ENCODE measurements at places on chromosomes 13 and 19.

GRCh38 chr19:23273022-23273589 lies 22.9 kb upstream of the ZNF724 start:
- no peak for DNase-seq

- DNase-seq = no peak
These were observed 87.3 kb upstream of the ABCC4 start for GRCh38 chr13:95388420-95389079.

DNA sequence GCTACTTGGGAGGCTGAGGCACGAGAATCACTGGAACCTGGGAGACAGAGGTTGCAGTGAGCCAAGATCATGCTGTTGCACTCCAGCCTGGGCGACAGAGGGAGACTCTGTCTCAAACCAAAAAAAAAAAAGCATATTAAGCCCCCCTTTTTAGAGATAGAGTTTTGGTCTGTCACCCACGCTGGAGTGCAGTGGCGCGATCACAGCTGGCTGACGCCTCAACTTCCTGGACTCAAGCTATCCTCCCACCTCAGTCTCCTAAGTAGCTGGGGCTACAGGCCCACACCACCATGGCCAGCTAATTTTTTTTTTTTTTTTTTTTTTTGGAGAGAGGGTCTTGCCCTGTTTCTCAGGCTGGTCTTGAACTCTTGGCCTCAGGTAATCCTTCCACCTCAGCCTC lies 34.2 kb upstream of the MAP3K10 start:
- DNase-seq = no peak

DNA sequence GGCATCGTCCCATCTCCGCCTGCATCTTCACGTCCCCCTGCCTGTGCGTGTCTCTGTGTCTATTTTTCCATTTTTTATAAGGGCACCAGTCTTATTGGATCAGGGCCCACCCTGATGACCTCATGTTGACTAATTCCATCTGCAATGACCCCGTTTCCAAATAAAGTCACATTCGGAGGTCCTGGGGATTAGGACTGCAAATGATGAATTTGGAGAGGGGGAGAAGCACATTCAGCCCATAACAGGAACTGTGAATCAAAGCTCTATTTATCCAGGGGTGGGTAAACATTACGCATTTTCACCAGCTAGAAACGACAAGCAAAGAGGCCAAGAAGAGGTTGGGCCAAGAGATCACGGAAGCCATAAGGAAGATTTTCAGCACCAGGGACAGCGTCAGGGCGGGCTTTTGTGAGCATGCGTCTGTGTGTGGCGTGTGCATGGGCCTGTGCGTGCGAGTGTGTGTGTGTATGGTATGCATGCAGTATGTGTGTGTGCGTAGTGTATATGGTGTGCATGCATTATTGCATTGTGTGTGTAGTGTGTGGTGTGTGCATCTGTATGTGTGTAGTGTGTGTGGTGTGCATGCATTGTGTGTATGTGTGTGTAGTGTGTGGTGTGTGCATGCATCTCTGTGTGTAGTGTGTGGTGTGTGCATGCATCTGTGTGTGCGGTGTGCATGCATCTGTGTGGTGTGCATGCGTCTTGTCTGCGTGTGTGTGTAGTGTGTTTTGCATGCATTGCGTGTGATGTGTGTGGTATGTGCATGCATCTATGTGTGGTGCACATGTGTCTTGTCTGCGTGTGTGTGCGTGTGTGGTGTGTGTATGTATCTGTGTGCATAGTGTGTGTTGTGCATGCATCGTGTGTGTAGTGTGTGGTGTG lies 19.6 kb downstream of the CELF5 start:
- peak; percentile 58 for DNase-seq

DNA sequence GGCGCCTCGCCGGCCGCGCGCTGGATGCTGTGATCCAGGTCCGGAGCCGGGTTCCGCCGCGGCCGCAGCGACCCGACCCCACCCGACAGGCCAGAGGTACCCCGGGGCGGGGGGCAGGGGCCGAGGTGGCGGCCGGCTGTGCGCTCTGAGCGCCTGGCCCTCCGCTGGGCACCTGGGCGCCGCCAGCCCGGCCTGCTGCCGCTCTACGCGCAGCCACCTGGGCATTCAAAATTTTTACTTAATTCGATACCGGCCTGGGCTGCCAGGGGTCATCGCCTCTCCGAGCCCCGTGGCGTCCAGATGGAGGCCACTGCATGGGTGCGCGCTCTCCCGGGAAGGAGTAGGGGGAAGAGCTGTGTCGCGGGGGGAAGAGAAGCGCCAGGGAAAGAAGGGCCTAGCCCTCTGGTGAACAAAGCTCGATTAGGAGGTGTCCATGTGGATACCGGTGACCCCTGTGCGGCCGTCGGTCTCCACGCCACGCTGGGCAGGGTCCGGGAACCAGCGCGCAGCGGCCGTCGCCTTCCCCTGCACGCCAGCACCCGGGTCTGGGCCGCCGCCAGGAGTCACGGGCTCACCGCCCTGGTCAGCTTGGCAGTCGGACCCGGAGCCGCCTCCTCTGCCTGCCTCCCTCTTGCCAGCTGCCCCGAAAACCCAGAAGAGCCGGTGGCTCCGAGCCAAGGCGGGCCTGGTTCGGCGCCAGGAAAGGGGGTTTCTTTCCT lies 666 bp downstream of the BIVM start:
- DNase-seq = peak; percentile 11

DNA sequence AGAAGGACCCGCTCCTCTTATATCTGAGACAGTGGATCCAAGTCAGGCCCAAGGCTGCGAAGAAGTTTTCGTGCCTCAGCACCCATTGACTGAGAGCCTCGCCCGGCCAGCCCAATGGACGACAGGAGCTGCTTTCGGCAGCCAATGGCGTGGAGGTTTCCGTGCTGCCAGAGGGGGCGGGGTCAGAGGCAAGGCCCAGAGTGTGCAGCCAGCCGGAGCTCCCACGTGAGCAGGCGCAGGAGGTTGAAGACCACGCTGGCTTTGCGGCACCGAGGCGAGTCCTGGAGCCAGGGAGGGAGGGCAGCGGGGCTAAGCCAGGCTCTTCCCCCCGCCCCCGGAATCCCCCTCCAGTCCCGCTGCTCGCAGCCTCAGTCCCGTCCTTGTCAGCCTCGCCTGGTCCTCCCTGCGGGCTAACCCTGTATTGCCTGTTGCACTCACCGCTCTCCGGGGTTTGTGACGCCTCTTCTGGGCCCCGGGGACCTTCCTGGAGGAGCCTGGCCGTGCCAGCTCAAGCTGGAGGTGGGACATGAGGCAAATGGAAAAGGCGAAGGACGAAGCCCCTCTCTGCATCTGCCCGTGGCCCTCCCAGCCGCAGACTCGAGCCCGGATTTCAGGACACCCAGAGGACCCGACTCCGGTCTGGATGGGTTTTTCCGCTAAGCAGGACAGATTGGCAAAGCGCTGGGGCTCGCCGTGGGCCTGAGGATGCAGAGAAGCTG lies 1.5 kb downstream of the IFNL4 start:
- DNase-seq = no peak

DNA sequence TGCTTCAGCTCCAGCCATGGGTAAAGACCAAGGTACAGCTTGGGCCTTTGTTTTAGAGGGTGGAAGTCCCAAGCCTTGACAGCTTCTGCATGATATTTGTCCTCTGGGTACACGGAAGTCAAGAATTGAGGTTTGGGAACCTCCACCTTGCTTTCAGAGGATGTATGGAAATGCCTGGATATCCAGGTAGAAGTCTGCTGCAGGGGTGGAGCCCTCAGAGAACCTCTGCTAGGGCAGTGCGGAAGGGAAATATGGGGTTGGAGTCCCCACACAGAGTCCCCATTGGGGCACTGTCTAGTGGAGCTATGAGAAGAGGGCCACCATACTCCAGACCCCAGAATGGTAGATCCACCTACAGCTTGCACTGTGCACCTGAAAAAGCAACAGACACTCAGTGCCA lies 23.0 kb upstream of the MYO16 start:
- DNase-seq = no peak

DNA sequence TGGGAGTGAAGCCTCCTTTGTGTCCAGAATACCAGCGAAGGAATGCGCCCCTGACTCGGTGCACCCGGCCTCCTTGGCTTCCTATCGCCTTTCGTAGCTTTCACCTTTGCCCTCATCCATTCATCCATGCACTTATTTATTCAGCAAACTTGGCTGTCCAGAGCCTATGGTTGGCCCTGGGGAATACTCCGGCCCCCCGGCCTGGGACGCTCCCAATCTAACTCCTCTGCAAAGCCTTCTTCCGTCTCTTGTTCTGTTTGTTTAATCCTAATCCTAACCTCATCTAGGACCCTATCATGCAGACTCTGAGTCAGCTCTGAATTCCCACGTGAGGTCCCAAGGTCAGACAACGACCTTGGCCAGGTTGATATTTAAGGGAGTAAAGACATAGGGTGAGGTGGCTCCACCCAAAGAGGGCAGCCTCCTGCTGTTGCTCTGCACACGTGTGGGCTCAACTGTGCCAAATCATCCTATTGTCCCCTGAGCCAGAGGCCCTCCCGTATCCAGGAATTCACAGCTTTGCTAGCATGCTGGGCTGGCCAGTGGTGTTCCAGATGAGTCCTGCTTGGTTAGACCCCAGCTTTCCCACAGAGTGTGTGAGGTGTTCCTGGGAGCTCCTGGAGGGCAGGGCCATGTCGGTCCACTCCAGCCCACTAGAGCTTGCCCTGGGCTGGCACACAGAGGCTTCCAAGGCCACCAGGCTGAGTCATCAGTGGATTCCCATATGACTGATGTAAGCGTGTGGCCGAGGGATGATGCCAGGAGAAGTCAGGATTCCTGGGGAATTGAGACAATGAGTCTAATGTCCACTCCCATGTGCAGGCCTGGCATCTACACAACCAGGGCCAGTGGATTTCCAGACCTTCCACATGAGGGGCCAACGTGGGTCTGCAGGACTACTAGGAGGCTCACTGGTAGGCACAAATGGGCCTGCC lies 6.5 kb upstream of the CCNE1 start:
- no peak for DNase-seq

DNA sequence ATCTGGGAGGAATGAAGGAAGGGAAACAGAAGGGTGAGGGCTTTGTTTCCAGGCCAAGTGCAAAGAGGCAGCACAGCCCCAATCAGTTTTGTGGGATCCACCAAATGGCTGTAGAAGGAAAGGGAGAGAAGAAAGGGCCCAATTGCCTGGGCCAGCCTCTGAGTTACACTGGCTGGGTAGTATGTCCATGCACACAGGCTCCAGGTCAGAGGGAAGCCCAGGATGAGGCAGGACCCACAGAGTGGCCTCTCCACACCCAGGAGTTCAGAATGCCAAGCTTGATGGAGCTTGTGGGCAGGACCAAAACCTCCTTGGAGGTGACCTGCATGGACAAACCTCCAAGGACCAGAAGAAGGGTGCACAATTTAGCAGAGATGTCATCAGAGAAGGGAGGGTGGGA lies 178.2 kb upstream of the TSHZ3 start:
- no peak for DNase-seq

- DNase-seq = no peak
These were observed 7.6 kb downstream of the F2RL3 start for GRCh38 chr19:16896146-16897028.

DNA sequence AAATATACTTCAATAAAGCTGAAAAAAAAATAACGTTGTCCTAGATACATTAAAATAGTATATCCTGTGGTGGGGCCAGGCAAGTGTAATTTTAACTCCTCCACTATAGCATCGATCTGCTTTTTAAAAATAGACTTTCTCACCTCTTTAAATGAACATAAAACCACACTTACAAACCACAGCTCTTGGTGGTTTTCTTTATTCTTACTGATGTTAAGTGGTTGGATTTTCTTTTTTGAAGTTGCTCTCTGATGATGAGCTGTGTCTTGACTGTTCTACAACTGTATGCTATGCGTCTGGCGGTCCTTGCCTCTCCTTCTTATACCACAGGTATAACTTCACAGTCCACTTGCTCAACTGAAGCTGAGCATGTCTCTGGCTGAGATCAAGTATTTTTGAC lies 721.5 kb upstream of the KLHL1 start:
- DNase-seq = no peak

GRCh38 chr13:30810801-30811200 lies 75.5 kb downstream of the ALOX5AP start:
- DNase-seq = no peak

GRCh38 chr13:114256547-114256946 lies 21.9 kb downstream of the CDC16 start:
- no peak for DNase-seq

All from HEK293T (cell line).